ENCODE measurements at places on chromosomes 3 and 15.
A peak's percentile ranks its signal among the peaks of the same experiment; 100 is the strongest.

DNA sequence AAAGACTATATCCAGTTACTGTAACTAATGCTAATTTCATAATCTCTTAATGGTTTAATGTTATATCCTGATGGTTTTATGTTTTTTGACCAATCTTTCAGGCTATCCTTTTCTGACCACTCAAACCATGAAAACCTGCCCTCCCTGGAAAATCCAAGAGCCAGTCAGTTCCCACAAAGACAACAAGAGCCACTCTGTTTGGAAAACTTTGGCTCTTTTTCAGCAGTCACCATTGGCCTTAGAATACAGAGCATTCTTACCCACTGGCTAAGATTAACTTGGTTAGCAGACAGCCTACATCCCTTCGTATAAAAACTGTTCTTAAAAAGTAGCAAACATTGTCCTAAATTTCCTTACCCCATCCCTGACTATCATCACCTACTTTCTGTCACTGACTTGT, 32.9 kb downstream of the ALCAM start:
- no peak for DNase-seq

DNA sequence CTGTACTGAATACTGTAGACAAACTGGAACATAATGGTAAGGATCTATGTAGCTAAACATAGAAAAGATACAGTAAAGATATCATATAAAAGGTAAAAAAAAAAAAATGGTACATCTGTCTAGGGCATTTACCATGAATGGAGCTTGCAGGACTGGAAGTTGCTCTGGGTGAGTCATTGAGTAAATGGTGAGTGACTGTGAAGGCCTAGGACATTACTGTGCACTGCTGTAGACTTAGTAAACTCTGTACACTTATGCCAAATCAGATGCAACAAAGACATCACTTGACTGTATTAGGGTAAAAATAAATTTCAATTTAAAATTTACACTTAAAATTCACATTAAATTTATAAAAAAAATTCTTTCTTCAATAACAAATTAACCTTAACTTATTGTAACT, 281.3 kb upstream of the LMCD1 start:
- no peak for DNase-seq

DNA sequence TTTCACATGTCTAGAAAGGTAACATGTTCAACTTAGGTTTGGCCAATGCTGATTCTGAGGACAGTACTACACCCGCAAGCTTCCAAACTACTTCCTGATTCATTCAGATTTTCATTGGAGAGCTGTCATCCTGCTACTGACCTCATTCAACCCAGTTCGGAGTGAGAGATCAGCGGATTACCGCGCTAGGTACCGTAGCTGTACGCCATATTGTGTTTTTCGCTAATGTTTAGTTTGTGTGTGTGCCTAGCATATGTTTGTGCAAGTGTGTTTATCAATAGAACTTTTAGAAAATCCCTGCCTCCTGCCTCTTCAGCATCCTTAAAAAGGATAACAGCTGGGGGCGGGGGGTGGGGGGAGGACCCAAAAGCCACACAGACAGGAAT, 1.1 kb downstream of the ZBTB20 start:
- peak; percentile 49 for DNase-seq

DNA sequence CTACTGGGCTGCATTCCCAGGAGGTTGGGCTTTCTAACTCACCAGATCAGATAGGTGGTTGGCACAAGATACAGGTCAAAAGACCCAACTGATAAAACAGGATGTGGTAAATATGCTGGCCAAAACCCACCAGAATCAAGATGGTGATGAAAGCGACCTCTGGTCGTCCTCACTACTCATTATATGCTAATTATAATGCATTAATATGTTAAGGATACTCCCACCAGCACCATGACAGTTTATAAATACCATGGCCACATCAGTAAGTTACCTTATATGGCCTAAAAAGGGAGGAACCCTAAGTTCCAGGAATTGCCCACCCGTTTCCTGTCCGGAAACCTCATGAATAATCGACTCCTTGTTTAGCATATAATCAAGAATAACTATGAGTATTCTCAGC, 31.6 kb downstream of the CFAP44 start:
- DNase-seq = no peak

- no peak for DNase-seq
These were observed 230.5 kb upstream of the MRPL3 start for GRCh38 chr3:131733086-131733841.

DNA sequence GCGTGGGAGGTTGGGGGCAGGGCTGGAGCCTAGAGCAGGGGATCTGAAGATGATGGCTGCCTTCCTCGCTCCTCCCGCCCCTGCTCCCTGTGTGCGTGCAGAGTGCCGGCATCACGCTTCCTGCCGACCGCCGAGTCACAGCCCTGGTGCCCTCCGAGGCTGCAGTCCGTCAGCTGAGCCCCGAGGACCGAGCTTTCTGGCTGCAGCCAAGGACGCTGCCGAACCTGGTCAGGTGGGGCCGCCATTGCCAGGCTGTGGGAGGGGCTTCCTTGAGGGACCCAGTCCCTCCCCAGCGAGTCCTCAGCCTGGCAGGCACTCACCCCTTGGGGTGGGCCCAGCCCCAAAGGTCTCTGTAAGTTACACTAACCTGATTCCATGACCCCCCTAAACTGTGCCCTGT, 17.6 kb downstream of the STAB1 start:
- no peak for DNase-seq

DNA sequence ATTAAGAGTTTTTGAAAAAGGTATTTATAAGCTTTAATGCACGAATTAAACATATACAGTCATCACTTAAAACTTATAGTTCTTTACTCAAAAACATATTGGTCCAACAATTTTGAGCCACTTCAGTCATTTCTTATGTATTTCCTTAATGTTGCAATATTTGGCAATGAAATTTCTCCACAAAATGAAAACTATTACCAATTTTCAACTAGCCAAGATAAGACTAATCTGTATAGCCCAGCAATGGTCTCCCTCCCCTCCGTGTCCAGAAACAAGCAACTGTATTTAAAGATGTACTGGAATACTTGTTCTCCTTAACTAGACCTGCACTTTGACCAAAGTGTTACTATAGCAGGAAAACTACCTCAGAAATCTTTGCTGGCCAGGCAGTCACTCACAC, 9.2 kb downstream of the ARF4 start:
- DNase-seq = no peak

DNA sequence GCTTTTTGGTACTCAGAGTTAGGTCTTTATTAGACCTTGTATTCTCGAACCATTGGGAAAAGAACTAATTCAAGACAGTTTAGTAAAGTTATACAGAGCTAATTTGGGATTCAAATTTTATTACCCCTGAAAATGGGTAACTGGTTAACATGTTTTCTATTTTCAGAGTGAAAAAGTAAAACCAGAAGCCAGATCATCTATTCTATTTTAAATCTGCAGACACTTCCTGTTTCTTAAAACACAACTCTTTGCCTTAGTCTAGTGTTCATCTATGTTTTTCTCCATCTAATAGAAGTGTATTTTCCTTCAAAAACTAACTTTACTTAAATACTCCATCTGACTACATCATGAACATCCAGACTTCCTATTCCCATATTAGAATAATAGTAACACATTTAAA, 113.4 kb downstream of the CCNL1 start:
- no peak for DNase-seq

DNA sequence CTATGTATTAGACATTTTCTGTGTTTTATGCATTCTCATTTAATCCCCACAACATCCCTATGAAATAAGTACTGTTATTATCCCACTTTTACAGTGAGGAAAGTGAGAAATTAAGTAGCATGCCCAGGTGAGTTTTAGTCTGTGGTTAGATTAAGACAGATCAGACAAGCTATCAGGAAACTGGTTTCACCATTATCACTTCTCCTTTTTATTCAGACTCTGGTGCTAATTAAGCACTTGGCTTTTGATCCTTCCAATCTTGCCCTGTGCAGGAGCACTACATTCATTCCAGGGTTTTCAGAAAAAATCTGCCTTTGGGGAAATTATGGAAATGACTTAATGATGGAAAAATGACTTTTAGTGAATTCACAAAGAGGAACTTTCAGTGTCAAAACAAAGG, 115.2 kb downstream of the TMEM108 start:
- no peak for DNase-seq

- DNase-seq = no peak
These were observed 10.1 kb downstream of the TGFBR2 start for GRCh38 chr3:30616347-30617027.

- DNase-seq = no peak
These were observed 246.1 kb upstream of the PPP2R3A start for GRCh38 chr3:135719449-135719848.

- DNase-seq = no peak
These were observed 268.4 kb upstream of the NSMCE3 start for GRCh38 chr15:29538044-29538443.

- no peak for DNase-seq
These were observed 55.0 kb downstream of the MINDY4B start for GRCh38 chr3:150850191-150850590.

DNA sequence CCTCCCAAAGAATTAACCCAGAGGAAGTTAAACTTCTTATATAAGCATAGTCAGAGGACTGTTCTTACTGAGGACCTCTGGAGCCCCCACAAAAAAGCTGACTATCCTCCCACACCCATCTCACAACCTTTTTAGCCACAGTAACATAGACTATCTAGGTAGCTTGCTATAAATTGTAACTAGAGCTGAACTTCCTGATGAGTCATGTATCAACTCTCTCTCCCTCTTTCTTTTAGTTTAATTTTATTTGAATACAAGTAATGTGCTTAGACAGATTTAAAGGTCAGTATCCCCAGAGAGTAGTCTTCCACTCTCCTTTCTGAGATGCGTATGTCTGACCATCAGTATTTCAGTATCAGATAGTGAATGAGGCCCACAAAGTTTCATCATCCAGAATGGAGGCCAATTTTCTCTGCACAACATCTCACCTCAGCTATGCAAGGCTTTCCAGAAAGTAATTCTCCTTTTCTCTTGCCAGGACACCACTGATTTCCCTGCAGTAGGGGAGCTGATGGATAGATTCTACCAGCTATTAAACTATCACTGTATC, 104.0 kb upstream of the MYRIP start:
- no peak for DNase-seq

- no peak for DNase-seq
These were observed 288.6 kb downstream of the UACA start for GRCh38 chr15:70474471-70475406.

- DNase-seq = no peak
These were observed 5.7 kb downstream of the DUT start for GRCh38 chr15:48336940-48337339.

DNA sequence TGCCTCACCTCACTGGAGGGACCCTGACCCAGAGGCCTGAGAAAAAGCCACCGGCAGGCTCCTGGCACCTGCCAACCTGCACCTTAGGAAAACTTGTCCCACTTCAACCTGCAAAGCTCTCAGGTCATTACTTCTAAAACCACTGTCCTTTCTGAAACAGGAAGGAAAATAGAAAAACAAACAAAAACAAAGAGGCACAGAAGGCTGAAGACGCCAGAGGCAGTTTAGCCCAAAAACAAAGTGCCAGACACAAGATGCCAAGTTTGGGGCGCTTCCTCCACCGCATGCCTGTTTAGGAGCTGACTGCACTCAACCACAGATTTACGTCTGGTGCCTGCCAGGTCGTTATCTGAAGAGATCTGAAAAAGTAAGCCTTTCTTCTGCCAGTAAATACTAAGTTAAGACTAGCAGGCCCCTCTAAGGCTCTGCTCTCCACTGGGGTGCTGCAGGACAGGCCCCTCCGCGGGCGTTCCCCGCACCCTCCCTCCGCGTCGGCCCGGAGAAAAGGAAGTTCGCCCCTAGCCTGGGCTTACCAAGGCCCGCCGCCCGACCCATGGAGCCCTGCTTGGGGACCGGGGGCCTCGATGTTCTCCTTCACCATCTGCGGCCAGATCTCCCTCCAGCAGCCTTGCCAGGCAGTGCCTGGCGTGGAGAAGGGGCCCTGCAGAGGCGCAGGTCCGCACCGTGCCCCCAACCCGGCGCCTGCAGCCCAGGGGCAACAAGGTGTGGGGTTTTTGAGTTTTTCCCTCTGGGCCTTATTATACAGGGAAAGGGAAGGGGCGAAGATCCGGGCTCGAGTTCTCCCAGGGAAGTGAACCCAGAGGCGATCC, 1.3 kb downstream of the GOLGA8A start:
- DNase-seq = no peak

DNA sequence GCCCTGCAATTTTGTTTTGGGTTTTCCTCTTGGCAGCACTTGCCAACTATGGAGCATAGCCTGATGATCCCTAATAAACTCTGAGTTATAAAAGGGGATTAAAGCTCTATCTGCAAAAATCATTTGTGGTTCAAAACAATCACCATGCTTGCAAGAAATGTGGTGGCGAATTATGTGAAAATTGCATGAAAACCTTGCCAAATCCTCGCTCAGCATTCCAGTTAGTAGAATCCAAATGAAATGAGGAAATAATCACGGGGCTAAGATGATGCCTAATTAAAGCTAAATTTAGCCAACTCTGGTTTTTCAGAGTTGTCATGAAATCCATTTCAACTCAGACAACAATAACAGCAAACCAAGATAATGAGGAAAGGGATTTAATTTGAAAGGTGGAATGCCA, 73.0 kb upstream of the PROK2 start:
- DNase-seq = no peak

DNA sequence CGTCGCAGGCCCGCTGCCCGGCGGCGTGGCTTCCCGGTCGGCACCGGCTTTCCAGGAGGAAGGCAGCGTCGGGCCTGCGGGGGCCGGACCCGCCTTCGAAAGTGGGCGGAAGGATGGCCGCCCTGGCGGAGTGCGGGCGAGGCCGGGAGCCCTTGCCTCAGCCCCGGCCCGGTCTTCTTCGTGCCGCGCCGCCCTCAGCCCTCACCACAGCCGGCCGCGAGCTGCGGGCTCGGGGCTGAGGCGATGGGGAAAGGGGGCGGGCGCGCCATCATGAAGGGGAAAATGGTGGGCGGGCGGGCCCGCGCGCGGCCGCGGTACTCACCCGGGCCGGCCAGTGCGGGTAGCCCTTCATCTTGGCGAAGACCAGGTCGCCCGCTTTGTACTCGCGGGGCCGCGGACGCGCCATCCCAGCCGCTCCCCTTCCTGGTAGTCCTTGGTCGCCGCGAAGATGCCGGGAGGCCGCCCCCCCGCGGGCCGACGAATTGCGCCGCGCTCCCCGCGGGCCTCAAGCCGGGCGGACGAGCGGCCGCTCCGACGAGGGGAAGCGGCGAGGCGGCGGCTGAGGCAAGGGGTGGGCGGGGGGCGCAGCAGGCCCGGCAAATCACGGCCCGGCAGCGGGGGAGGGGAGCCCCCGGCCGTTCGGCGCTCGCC, 489 bp downstream of the HDGFL3 start:
- DNase-seq = no peak

DNA sequence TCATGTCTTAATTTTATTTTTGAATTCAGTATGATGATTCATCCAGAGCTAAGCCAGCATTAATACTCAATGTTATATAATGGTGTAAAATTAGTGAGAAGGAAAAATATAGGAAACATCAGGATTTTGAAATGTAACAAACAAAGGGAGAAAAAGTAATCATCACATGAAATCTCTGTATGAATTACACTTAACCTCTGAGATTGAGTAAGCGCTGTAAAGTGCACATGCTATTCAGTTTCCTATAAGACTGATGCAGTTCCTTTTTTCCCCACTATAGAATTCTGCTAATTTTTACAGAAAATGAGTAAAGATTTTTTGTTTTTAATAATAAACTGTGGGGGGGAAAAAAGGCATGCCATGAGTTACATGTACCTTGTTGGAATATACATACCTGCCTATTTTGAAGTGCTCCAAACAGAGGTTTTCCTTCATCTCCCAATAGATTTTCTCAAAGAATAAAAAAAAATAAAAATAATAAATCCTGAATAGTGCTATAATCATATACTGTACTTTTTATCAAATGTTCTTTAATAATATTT, 64.0 kb upstream of the TTBK2 start:
- no peak for DNase-seq

GRCh38 chr3:44927371-44927770, 48.6 kb downstream of the ZDHHC3 start:
- no peak for DNase-seq

GRCh38 chr15:43550527-43551363, 33.3 kb downstream of the MAP1A start:
- no peak for DNase-seq
